ENCODE measurements at places on chromosomes 12 and 14.

DNA sequence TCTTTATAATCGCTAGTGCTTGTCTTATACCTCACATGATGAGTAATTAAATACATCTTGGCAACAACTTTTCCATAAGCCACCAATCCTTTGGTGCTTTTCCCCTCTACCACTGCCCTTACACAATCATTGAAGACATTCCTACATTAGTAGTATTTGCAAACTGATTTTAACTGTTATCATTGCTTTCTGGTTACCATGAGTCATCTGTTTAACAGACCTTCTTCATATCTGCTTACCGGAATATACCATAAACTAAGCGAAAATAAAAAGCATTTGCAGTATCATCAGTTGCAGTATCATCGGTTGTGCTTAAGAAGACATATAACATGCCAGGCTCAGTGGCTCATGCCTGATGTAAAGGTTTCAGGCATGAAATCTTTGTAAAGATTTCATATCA lies 54.8 kb upstream of the PLEKHA5 start:
- DNase-seq: no peak

GRCh38 chr12:75706786-75707605 lies 195.6 kb upstream of the KRR1 start:
- no peak for DNase-seq

GRCh38 chr14:99028521-99028920 lies 243.5 kb downstream of the BCL11B start:
- DNase-seq: no peak

- DNase-seq: peak; percentile 31
Measured at GRCh38 chr14:39368261-39368959, 63.8 kb downstream of the FBXO33 start.

- DNase-seq: no peak
Measured at GRCh38 chr12:18239526-18239925, 21.8 kb upstream of the PIK3C2G start.

DNA sequence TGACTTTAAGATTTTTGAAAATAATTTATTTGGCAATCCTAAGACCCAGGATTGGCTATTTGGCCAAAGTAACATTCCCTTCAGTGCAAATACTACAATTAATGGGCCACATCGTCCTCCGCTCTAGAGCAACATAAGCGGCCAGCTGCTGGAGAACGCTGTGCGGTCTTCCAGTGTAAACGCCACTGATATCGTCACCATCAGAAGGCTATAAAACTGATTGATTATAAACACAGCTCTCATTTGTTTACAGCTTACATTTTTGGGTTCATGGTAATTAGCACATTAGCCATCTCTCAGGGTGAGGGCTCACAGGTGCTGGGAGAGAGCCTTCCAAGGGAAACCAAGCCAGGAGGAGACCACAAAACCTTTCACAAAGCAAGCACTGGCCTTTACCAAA lies 130.1 kb upstream of the BMP4 start:
- DNase-seq: no peak

- no peak for DNase-seq
Measured at GRCh38 chr14:68518761-68519670, 273.9 kb downstream of the ZFP36L1 start.

DNA sequence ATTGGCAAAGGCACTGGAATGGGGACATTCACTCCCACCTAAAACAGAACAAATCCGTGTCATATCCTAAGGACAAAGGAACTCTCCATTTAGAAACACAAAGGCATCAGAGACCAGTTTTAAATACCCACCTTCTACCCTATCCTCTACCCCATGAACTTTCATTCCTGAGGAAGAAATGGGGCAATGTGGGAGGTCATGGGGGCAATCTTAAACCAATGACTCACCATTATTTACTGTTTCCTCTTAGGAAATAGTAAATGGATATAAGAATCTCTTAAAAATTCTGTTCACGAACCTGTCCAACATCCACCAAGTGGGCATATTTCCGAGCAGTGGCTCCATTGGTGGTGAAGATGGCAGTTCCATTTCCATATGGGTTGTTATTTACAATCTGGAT lies 19.4 kb downstream of the ALDH6A1 start:
- no peak for DNase-seq

- no peak for DNase-seq
Measured at GRCh38 chr12:40692765-40693206, 547 bp downstream of the CNTN1 start.

GRCh38 chr12:71752891-71753290 lies 1.8 kb upstream of the RAB21 start:
- no peak for DNase-seq

DNA sequence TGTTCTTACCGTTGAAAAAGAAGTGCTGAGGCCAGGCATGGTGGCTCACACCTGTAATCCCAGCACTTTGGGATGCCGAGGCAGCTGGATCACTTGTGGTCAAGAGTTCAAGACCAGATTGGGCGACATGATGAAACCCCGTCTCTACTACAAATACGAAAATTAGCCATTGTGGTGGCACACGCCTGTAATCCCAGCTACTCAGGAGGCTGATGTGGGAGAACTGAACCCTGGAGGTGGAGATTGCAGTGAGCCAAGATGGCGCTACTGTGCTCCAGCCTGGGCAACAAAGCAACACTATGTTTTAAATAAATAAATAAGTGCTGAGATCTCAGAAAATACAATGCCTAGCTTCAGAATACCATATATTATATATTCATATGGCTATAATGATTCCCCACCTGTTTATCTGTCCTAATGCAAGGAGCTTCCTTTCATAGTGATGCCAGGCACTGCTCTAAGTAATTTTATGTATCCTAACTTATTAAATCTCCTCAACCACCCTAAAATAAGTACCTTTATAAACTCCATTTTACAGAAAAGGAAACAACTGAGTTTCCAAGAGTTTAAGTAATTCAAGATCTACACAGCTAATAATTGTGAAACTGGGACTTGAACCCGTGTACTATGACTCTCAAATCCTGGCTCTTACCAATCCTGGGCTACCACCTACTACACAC lies 7.3 kb downstream of the PHLDA1 start:
- no peak for DNase-seq

GRCh38 chr14:71923513-71923912 lies 8.7 kb upstream of the RGS6 start:
- no peak for DNase-seq

DNA sequence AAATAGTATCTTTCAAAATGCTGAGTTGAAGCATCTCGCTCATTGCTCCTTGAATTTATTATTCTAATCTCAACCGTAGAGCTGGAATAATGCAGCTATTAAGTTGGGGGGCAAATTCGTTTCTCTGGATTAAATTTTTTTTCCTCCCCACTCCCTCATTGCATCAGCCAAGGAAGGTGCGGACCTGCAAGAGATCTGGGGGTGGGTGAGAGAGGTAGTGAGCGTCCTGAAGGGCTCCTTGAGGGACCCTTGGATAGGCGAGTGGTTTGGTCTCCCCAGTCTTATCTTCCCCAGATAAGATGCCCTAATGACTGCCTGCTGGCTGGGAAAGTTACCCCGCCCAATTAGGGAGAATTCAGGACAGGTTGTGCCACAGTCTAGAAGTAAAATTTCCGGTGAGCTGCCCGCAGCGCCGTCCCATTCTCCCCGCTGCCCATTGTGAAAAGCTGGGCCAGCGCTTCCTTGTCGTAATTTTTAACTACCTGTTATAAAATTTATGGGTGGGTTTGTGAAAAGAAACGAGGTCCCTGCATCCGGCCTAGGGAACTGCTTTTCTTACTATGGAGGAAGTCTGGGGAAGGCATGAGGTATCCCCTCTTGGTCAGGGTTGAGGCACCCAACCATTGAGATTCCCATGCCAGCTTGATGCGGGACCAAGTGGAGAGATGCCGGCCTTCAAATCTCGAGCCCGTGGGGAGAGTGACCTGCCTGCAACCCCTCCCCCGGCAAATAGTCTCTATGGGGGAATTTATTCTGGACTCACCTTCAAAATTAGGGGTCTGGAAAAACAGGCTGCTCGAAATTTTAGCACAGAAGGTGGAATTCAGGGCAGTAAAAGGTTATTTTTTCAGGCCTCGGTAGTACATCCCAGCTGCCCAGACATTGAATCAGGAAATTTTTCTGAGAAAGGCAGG lies 6.5 kb downstream of the HOXC8 start:
- no peak for DNase-seq

- DNase-seq: no peak
Measured at GRCh38 chr12:124395986-124396385, 101.1 kb downstream of the RFLNA start.

DNA sequence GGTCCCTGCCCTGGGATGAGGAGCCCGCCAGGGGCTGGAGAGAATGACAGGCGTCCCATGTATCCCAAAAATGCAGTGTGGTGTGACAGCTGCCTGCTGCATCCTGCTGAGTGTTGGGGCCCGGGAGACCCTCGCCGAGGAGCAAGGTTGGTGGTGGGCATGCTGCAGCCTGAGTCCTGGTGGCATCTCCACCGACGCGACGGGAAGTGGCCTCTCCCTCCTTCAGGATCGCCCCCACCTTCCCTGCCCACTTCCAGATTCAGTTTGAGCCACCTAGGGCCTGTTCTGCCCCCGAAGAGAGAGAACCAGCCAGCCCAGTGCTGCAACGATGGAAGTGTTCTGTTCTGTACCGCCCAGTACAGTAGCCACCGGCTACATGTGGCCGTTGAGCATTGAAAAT lies 70.1 kb downstream of the TSPAN9 start:
- no peak for DNase-seq

DNA sequence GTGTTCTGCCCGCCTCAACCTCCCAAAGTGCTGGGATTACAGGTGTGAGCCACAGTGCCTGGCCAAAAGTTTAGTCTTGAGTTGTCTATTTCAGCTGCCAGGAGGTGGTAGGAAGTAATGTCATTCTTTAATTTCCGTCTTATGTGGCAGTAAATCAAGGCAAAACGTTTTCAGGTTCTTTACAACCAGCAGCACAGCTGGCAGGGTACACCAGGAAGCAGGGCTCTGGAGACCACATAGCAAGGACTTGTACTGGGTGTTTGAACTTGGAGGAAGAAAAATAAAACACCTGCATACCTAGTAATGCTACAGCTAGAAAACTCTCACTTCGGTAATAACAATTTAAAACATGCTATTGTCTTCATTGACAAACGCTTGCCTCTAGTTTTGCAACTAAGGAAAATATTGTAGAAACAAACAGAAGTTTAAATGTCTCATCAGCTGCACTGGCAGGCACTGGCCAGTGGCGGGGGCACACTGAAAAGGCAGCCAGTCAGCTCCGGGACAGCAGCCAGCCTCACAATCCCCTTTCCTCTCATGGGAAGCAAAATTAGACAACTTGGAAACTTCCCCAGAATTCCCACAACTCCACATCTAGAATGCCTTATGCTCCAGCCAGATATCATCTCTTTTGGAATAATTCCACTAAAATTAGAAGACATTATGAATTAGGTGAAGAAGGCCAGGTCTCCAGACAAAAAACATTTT lies 72.2 kb downstream of the CLIP1 start:
- no peak for DNase-seq

DNA sequence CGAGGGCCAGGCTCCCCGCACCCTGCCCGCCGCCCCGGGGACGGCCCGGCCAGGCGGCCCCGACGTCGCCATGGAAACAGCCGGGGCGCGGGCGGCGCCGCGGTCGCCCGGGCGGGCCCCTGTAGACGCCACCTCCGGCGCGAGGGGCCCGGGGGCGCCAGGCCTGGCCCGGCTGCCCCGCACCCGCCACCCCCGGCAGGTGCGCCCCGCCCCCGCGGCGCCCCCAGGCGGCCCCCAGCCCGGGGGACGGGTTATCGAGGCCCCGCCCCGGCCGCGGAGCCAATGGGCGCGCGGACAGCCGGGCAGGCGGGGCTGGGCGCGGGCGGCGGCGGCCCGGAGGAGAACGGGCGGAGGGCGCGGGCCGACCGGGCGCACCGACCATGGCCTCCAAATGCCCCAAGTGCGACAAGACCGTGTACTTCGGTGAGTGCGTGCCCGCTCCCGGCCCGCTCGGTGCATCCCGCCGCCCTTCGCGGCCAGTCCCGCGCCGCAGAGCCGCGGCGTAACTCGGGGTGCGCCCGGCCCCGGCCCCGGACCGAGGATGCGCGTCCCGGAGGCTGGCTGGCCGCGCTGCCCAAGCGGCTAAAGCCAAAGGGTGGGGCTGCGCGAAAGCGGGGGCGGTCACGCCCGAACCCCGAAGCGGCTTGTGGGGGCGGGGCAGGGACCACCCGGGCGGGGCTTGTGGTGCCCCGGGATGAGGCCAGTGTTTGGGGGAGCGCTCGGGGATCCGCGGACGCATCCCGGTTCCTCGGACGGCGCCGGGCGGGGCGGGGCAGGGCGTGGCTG lies at the start of gene CRIP2:
Gene CRIP2, plus strand, starts transcription at position 339 of the 786 bp plus-strand sequence. Its CDS starts 42 bp downstream, at position 381.
- DNase-seq: no peak

DNA sequence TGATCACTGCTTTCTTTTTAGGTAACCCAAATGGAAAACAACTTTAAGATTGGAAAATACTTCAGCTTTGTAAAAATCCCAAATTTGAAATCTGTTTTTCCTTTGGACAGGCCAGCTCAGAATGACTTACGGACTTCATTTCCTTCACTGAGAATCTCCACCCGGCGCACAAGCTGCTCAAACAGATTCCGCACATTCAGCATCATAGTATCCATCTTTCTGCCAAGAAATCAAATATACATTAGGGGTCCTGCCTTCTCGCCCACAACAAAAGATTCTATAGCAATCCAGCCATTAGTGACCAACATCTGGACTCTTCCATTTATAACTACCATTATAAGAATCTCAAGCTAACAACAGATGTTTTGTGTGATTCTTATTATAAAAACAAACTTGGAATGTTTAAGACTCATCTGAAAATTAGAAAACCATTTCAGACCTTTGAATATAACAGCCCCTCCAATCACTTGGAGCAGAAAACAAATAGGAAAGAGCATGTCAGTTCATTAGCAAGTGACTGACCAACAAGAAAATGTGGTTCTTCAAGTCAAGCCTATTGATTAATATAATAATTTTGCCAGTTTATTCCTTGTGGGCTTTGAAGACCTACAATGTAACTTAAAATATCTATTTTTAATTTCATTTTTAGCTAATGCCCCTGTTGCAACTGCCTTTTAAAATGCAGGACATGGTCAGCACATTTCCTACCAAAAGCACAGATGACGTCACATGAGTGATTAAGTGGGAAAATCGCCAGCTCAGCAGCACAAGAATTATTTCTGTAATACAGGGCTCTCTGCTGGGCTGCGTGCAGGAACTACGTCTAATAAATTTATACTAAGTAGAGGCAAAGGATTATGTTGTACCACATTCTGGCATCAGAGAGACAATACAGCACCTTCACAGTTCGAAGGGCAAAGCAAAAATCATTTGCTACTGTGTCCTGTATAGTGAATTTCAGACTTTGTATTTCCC lies 8.5 kb downstream of the RACGAP1 start:
- DNase-seq: peak; percentile 60

Measured in foreskin melanocyte (primary cell).